ENCODE measurements at places on chromosomes 5 and 9. TPM values are rescaled to one million over a fixed set of nuclear protein-coding genes. Genes with fewer than 3 reads are reported as not detected.
A peak's percentile ranks its signal among the peaks of the same experiment; 100 is the strongest.

SHLD3 gene
- 2.9 TPM for polyA plus RNA-seq

- no peaks in the 10 kb centered on the region for H3K4me1 ChIP-seq
- no peaks in the 10 kb centered on the region for H3K36me3 ChIP-seq
Observed at GRCh38 chr5:41118177-41118576, 47.0 kb upstream of the MROH2B start.

DNA sequence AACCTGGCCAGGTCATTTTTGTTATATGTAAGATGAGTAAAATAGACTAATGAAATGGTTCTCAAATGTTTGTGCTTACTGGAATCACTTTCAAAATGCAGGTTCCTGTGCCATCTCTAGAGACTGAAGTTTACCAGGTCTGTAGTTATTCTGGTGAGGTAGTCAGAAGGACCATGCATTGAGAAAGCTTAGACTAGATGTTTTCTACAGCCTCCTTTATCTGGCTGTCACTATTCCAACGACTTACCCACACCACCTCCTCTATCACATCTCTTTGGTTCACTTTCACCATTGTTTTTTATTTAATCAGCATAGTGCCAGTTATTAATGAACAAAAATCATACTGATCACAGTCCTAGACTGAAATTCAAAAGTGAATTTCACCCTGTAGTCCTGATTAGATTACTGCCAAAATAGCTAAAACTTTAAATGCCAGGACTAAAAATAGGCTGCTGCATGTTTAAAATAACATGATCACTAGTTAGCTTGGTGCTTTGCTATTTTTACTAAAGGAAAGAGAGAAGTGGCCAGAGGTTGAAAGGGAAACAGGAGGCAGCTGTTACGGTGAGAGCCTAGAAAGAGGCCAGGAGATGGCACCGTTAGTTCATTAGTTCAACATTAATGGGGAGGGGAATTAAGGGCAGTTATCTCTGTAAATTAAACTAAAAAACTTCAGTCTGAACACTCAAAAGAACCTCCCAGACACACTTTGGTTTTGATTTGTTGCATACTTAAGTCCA, 13.9 kb upstream of the FNIP1 start:
- no peak overlapping the region for H3K4me3 ChIP-seq
- H3K27me3 ChIP-seq, result no peaks in the 10 kb centered on the region
- peak; percentile 34 for DNase-seq
- H3K36me3 ChIP-seq, result no peaks in the 10 kb centered on the region
- peaks cover 4% of the 10 kb centered on the region for H3K4me1 ChIP-seq

NKD2 gene
- polyA plus RNA-seq, result not detected

DNA sequence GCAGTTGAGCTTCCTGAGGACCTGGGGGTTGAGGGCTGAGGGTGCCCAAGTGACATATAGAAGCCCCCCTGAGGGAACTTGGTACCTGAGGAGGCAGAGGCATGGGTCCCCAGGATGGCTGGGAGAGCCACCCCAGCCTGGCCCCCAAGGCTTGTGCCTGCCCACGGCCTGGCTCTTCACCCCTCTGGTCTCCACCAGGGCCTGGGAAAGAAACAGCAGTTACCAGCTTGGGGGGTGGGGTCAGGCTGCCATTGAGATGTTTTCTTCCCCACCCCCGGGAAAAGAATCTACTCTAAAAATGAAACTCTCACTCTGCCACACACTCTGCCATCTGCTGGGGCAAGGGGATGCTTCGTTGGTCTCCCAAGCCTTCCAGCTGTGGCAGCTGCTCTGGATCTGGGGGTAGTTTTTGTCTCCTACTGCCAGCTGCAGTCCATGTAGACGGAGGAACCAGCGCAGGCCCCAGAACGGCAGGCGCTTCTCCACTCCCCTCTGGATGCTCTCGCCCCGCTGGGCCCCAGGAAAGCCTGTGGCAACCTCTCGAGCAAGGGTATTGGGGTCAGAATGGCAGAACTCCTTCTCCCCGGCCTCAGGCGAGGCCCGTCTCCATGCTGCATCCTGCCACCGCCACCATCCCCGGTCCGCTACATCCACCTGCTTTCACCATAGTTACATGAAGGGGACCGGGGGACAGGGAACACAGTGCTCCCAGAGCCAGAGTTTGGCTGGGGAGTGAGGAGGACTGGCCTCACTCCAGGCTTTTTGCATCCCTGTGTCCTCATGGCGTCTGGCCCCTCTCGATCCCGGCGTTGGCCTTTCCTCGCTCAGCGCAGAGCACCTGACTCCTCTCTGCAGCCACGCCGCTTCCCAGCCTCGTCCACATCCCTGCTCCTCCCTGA, 123.5 kb downstream of the DAB2IP start:
- no peaks in the 10 kb centered on the region for H3K27me3 ChIP-seq
- no peak for DNase-seq
- H3K4me1 ChIP-seq, result peaks cover 12% of the 10 kb centered on the region
- H3K4me3 ChIP-seq, result no peak overlapping the region

DNA sequence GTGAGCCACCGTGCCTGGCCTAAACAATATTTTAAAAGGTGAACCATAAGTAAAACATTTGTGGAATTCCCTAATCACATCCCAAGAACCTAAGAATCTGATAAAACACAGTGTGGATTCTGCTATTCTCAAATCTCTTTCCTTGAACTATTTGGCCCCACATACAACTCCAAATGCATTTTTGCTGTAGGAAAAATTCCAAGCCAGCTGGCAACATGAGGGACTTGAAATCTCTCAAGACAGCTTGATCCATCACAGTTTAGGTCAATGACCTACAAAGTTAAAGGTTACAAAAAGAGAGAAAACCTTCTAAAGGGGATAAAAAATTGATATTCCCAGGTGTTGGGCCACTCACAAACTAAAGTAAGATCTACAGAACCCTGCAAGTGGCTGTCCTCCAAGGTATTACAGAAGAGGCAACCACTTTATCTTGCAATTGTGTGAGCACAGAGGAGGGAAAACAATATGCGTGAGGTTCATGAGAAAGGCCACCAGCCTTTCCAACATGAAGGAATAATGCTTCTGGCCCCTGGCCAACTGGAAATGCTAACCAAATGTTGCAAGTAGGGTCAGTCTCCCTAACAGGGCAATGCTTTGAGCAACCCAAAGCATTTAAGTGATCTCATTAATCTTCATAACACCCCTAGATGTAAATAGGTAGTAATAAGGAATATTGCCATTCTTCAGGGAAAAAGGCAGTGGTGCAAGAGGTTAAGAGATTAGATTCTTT, 221.4 kb downstream of the SEMA5A start:
- H3K4me1 ChIP-seq, result no peaks in the 10 kb centered on the region
- peak; percentile 48 for DNase-seq
- H3K36me3 ChIP-seq, result no peaks in the 10 kb centered on the region
- H3K4me3 ChIP-seq, result no peak overlapping the region

DNA sequence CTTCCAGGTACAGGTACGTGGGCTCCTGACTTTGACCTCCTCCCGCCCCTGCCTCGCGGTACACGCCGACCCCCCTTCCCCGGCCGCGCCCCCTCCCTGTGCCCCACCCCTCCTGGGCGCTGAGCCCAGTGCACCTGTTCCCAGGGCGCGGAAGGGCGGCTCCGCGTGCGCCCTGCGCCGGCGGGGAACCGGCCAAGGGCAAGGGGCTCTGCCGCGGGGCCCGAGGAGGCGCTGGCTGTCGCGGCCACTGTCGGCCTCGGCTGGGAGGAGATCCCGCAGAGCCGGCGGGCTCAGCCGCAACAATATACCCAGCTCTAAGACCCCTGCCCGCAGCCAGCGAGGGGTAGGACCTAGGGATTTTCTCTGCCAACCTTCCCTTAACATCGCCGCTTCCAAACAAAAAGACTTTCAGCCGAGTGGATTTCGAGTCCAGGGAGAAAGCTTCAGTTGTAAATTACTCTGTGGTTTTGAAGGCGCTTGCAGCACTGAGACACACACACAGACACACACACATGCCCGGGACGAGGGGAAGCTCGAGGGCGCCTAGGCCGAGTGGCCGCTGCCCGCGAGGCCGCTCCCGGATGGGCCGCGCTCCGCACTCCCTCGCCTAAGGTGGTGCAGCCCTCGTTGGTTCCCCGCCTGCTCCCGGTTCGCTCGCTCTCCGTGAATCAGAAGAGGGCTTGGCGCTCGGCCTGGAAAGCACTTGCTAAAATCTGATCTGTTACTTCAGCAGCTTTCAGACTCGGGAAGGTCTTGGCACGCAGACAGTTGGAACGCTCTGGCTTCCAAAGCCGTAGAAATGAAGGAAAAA, 1.2 kb downstream of the FGF18 start:
- H3K27me3 ChIP-seq, result no peaks in the 10 kb centered on the region
- H3K36me3 ChIP-seq, result no peaks in the 10 kb centered on the region
- peak; percentile 92 for DNase-seq
- H3K4me1 ChIP-seq, result peaks cover 2% of the 10 kb centered on the region

GRCh38 chr5:141605523-141606277, 13.1 kb downstream of the DIAPH1 start:
- peak; percentile 26 for DNase-seq
- peak overlapping the region; percentile 83 for H3K27ac ChIP-seq
- peaks cover 6% of the 10 kb centered on the region for H3K4me1 ChIP-seq
- H3K36me3 ChIP-seq, result no peaks in the 10 kb centered on the region

GRCh38 chr5:58136406-58136805, 323.5 kb downstream of the PLK2 start:
- H3K4me1 ChIP-seq, result peaks cover 12% of the 10 kb centered on the region
- H3K4me3 ChIP-seq, result no peak overlapping the region
- H3K27me3 ChIP-seq, result no peaks in the 10 kb centered on the region
- no peaks in the 10 kb centered on the region for H3K36me3 ChIP-seq
- DNase-seq, result no peak

CYLC2 gene
- not detected for polyA plus RNA-seq

DNA sequence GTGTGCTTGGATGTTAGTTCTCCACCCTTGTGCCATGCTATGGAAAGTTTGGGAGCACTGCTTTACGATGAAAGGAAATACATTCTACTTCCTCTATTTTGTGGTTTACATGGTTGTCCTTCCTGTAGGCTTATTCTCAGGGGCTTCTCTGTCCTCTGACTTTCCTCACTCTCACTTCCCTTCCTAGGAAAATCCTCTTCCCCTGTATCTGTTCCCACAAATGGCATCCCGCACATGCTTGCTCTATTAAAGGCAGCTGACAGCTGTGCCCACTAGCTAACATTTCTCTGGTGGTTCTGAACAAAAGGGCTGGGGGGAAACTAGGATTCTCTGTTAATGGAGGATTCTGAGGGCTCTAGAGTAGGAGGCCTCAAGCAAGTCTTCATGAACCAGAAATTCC, 52.4 kb downstream of the FAM170A start:
- no peak for DNase-seq
- no peak overlapping the region for H3K27ac ChIP-seq
- H3K36me3 ChIP-seq, result no peaks in the 10 kb centered on the region
- no peaks in the 10 kb centered on the region for H3K27me3 ChIP-seq
- no peak overlapping the region for H3K4me3 ChIP-seq
- no peaks in the 10 kb centered on the region for H3K4me1 ChIP-seq

LCN1 gene
- polyA plus RNA-seq, result not detected

DNA sequence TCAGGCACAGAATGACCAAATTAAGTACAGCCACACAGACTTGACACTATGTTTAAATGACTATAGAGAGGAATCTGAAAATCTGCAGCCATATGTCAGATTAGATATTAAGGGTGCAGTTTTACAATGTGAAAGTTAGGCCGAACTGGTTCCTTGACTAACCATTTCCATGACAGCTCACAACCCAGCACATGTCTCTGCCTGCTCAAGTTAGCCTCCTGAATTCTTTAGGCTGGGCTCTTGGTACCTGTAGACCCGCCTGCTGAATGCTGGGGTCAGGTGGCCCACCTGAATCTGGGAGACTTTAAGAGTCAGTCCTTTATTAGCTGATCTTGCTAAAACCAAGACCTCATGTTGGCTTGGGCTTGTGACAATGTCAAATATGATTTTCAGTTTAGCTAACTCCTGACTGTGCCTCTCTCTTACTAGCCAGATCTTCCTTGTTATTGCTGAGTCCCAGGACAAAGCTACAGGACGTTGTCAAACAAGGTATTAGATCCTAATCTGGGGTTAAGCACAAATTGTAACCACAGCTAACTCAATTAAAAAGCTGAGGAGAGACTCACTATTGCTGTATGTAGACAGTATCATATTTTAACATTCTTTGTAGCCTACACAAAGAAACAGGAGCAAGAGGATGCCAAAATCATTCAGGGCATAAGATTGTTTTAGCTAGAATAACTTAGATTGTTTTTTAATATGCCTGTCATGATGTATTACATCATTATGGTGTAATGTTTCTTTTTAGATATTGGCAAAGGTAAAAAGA, 490.9 kb downstream of the SEMA5A start:
- DNase-seq, result peak; percentile 66
- H3K27ac ChIP-seq, result peak overlapping the region; percentile 29
- no peak overlapping the region for H3K4me3 ChIP-seq
- H3K4me1 ChIP-seq, result peaks cover 23% of the 10 kb centered on the region
- H3K36me3 ChIP-seq, result no peaks in the 10 kb centered on the region

- H3K36me3 ChIP-seq, result no peaks in the 10 kb centered on the region
- no peaks in the 10 kb centered on the region for H3K4me1 ChIP-seq
- peak; percentile 73 for DNase-seq
- no peak overlapping the region for H3K4me3 ChIP-seq
- no peak overlapping the region for H3K27ac ChIP-seq
- no peaks in the 10 kb centered on the region for H3K27me3 ChIP-seq
Observed at GRCh38 chr5:157431544-157432200, 28.3 kb upstream of the NIPAL4 start.

PCDHB16 gene
- 0.54 TPM for polyA plus RNA-seq

DNA sequence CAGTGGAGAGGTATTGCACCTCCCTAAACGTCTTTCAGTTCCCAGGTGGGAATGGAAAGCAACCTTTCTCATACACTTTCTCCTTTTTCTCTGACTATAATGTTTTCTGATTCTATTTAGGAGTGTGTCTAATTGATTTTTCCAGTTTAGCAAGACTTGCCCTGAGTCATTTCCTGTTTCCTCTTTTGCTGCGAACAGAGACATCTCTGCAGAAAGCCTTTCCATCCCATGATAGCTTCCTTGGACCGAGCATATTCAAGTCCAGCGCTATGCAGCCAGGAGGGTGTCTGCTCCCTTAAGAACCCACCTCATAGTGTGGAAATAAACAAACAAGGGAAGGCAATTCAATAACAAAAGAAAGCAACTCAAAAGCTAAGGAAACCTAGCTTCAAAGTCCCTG, 60.0 kb upstream of the CDH6 start:
- H3K27me3 ChIP-seq, result no peaks in the 10 kb centered on the region
- H3K4me3 ChIP-seq, result no peak overlapping the region
- no peaks in the 10 kb centered on the region for H3K36me3 ChIP-seq
- peaks cover 4% of the 10 kb centered on the region for H3K4me1 ChIP-seq

DNA sequence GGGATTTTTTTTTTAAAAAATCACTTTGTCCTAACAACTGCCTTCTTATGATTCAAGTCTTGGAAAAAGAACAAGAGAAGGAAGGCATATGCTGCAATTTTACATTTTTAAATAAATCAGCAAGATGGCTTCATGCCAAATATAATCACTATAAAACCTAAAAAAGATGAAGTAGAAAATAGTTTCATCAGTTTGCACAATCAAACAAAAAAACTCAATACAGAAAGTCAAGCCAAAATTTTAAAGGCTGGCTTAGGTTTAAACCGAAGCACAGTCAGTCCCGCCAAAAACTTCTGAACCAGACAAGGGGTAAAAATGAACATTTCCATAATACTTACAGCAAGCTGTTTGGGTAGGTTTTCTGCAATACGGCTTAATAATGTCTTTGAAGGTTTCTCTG, 57.3 kb downstream of the ZFR start:
- no peak overlapping the region for H3K27ac ChIP-seq
- DNase-seq, result no peak
- H3K4me3 ChIP-seq, result no peak overlapping the region
- H3K4me1 ChIP-seq, result peaks cover 2% of the 10 kb centered on the region

NDUFAF2 gene
- polyA plus RNA-seq, result 53.2 TPM

PCDHA11 gene
- polyA plus RNA-seq, result 0.15 TPM

GRCh38 chr9:124812441-124812876, 35.5 kb downstream of the OLFML2A start:
- no peak overlapping the region for H3K4me3 ChIP-seq
- H3K4me1 ChIP-seq, result peaks cover 14% of the 10 kb centered on the region
- H3K27me3 ChIP-seq, result no peaks in the 10 kb centered on the region
- no peaks in the 10 kb centered on the region for H3K36me3 ChIP-seq
- no peak overlapping the region for H3K27ac ChIP-seq

HK3 gene
- not detected for polyA plus RNA-seq

PRDM9 gene
- polyA plus RNA-seq, result not detected
